GM23338 (cell line): ENCODE measurements at places on chromosomes 12 and 14.
A peak's percentile ranks its signal among the peaks of the same experiment; 100 is the strongest.

GRCh38 chr12:116665666-116666304, 72.1 kb downstream of the SPRING1 start:
- DNase-seq = peak; percentile 61

GRCh38 chr12:3727877-3728632, 24.9 kb downstream of the CRACR2A start:
- peak; percentile 14 for DNase-seq

- no peak for DNase-seq
Observed at GRCh38 chr12:28232211-28232928, 42.1 kb downstream of the CCDC91 start.

- DNase-seq = no peak
Observed at GRCh38 chr12:112980491-112981158, 2.3 kb downstream of the OAS2 start.

DNA sequence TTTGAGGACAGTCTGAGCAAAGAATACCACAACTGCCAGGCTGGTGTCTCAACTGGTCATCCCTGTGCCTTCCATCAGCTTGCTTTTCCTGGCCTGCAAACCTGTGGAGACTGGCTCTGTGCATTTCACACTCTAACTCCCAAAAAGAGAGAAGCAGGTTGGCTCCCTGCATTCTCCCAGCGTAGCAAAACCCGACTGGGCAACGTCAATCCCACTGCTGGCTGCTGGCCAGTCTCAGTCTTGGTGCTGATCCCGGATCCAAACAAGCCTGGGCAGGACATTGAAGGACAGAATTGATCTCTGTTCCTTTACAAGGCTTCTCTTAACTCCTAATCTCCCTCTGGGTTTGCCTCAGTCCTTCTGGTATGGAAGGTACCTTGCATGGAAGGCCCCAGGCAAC, 65.4 kb downstream of the FZD10 start:
- no peak for DNase-seq

DNA sequence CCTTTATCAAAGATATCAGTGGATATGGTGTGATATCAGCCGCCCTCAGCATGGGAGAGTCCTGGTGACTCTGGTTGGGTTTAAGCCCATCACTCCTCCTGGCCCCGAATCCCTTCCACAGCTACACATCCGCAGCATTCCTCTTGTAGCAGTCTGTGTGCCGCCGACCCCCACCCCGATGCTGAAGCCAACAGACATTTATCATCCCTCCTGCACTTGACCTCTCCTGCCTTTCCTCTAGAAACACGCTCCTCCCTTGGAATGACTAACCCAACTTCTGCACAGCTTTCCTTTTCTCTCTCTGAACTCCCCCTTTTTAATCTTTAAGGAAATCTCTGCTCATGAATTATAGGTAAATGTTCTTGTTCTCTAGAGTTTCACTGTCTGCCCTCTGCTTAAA, 250.9 kb upstream of the FOXN3 start:
- DNase-seq = no peak

DNA sequence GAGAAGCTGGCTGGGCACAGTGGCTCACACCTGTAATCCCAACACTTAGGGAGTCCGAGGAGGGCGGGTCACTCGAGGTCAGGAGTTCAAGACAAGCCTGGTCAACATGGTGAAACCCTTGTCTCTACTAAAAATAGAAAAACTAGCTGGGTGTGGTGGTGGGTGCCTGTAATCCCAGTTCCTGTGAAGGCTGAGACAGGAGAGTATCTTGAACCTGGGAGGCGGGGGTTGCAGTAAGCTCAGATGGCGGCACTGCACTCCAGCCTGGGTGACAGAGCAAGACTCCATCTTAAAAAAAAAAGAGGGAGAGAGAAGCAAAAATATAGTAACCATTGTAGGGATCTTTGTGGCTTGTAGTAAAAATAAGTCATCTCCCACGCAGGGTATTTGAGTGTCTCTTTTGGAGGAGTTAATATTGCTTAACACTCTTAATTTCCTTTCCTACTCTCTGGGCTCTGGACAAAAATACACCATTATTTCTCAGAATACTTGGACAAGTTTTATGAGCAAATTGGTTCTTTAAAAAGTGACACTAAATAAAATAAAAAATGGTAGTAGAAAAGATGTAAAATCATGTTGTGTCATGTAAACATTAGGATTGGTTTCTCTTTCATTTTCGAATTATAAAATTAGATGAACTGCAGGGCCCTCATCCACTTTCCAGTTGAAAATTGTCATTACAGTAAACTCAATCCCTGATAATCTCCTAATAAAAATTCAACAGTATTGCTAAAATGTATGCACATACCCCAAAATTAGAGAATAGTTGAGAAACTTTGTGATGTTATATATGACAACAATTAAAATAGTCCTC, 61.1 kb upstream of the C12orf71 start:
- no peak for DNase-seq

- DNase-seq = peak; percentile 69
Observed at GRCh38 chr12:109449845-109450532, 27.1 kb downstream of the KCTD10 start.
